ENCODE measurements at places on chromosomes 16 and 17. TPM values are rescaled to one million over a fixed set of nuclear protein-coding genes. Genes with fewer than 3 reads are reported as not detected.

HES7 gene
- not detected for total RNA-seq

RNF112 gene
- 3.5 TPM for total RNA-seq

TOM1L1 gene
- 22.7 TPM for total RNA-seq

TNS4 gene
- total RNA-seq, result 0.26 TPM

KRTAP4-4 gene
- total RNA-seq, result not detected

FOXL1 gene
- total RNA-seq, result 2.3 TPM

GNG13 gene
- total RNA-seq, result not detected

GUCY2D gene
- total RNA-seq, result not detected

CCL5 gene
- total RNA-seq, result 0.43 TPM

GP1BA gene
- total RNA-seq, result not detected

TANGO6 gene
- total RNA-seq, result 23.8 TPM

AIPL1 gene
- 0.13 TPM for total RNA-seq

CCR7 gene
- total RNA-seq, result 0.11 TPM

UBTF gene
- 55.3 TPM for total RNA-seq

GSG1L gene
- total RNA-seq, result not detected

HSF4 gene
- total RNA-seq, result 3.0 TPM

USP32 gene
- 64.9 TPM for total RNA-seq

GRAP gene
- total RNA-seq, result under 0.01 TPM

SMPD3 gene
- total RNA-seq, result 0.26 TPM

SMURF2 gene
- 82.3 TPM for total RNA-seq

TGFB1I1 gene
- 46.3 TPM for total RNA-seq

KRTAP4-6 gene
- not detected for total RNA-seq

FN3K gene
- total RNA-seq, result 2.4 TPM

MT1H gene
- total RNA-seq, result not detected

OXLD1 gene
- total RNA-seq, result 14.4 TPM

TMEM114 gene
- total RNA-seq, result not detected

MAP2K6 gene
- 1.7 TPM for total RNA-seq

WDR59 gene
- 21.6 TPM for total RNA-seq

TBC1D3I gene
- total RNA-seq, result not detected

ALDH3A2 gene
- total RNA-seq, result 279 TPM

MT1A gene
- total RNA-seq, result not detected

GPR139 gene
- total RNA-seq, result not detected

CRAMP1 gene
- total RNA-seq, result 9.4 TPM

NUDT7 gene
- total RNA-seq, result 3.8 TPM

BCAR1 gene
- total RNA-seq, result 44.7 TPM

MT1G gene
- not detected for total RNA-seq
